ENCODE measurements at places on chromosomes 6 and 20.
A peak's percentile ranks its signal among the peaks of the same experiment; 100 is the strongest.

DNA sequence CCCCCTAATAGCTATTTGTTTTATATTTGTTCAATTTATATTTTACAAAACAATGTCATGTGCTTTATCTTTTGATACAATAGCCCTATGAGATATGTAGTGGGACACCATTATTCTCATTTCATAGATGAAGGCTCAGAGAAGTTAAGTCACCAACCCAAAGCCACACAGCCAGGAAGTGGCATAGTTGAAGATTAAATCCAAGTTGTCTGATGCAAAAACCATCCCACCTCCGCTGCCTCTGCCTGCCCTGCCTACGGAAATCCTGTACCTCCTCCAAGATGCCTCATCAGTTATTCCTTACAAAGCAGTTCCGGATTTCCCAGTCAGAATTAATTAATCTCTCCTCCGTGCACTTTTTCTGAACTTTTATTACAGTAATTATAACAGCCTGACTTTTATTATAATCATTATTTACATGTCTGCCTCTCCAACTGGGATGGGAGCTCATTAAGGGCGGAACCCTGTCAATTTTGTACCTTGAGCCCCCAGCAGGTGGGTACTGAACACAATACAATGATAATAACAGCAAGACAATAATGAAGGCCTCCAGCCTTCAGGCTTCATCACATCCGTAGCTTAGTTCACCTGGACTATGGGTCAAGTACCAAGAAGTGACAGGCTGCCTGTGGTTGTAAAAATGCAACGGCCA, 54.7 kb downstream of the LRFN2 start:
- no peak for DNase-seq

- no peak for DNase-seq
These were observed 103.3 kb upstream of the DST start for GRCh38 chr6:56745971-56746370.

- DNase-seq, result no peak
These were observed 120.1 kb downstream of the SNX5 start for GRCh38 chr20:17848249-17849048.

DNA sequence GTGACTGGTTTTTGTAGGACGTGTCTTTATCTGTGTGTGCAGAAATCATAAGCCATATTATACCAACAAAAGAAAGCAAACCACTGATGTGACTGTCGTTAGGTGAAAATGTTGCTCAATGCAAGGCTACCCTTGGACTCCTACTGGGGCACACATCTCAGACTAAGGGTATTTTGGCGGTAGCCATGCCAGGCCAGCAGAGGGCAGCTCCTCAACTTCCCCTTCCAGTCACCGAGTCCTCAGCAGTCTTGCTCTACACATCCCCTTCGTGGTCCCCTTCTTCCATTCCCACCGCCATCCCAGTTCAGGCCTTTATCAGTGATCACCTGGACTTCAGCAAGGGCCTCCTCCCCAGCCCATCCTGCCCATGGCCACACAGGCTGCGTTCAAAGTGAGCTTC, 113.7 kb upstream of the GGTLC1 start:
- no peak for DNase-seq

- DNase-seq, result no peak
These were observed 4.0 kb upstream of the FRMD1 start for GRCh38 chr6:168082860-168083513.

DNA sequence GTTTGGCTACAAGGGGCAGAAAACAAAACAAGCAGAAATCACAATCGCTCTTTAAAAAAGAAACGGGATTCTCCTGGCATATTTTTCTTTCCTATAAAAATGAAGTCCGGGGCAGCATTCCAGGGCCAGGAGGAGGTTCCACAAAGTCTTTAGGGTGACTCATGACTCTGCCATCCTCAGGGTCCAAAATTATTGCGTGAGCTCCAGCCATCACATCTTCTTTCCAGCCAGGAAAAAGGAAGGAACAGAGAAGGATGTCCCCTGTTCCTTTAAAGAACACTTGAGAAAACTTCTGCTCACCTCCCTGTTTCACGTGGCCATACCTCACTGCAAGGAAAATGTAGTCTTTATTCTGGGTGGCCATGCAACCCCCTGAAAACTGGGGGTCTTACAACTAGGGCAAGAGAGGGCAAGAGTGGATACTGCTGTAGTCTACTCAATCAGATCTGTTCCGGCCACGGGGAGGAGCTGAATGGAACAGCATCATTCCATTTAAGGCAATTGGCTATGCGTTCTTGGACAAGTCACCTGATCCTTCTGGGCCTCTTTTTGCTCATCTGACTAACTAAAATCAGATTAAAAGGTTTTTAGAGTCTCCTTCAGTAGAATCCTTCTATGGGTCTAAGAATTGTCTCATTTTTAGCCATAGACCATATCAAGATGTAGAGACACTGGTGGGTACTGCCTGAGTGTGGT, 49.4 kb downstream of the CTCFL start:
- no peak for DNase-seq

DNA sequence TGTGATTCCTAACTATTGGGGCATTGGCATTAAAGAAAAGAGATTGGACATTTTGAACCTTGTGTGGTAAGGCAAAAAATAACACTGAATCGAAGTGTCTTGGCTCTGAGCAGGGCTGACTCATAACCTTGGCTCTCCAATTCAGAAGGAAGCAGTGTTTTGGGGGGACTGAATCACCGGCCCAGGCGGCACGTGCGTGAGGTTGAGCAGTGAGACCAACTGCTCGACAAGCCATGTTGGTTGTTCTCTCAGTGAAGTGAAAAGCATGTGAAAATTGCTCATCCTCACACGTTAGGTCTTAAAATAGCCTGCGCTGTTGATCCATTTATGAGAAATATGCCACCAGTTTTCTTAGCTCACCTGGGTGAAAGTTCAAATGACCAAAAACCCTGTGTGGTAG, 137.8 kb upstream of the SPACA1 start:
- no peak for DNase-seq

DNA sequence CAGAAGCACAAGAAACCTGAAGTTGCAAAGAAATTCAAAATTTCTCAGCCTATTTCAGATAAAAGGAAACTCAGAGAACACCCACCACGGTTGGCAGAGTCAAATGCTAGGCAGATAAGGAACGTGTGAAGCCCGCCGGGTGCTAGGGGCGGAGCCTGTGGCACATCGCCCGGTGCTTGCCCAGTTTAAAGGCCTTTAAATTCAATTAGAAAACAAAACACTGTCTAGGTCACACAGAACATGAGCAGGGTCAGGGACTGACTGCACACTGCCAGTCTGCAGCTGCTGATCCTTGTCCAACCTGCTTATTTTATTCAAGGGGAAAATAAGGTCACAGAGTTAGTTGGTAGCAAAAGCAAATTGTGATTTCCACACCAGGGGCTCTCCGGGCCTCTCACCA, 75.8 kb downstream of the PSMG4 start:
- DNase-seq, result no peak

DNA sequence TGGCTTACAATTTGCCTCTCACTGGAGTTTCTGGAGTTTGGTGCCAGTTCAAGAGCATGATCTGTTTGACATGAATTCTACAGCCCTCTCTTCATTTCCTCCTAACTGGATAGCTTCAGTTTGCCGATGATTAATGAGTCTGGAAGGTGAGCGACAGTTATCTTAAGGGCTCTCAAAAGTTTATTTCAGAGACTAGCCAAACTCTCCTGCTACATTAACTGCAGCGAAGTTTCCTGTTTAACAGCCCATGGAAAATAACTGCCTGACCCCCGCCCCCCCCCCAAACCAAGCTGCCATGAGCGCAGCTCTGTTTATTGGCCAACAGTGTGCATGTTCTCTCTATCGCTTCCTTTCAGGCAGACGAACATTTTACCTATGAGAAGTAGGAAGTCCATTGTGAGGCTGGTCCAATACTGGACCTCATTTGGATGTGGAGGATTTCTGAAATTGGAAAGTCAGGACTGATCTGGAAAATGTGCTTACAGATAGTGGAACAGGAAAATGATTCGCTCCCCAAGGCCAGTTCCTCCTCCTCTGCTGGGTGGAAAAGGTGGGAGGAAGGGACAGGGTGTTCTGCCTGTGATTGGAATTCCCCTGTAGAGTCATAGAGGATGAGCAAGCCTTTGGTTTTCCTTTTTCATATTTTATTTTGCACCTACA, 522.2 kb upstream of the JAG1 start:
- no peak for DNase-seq

- DNase-seq, result no peak
These were observed 7.5 kb upstream of the SLA2 start for GRCh38 chr20:36653456-36653855.

- no peak for DNase-seq
These were observed 20.8 kb upstream of the TRAF3IP2 start for GRCh38 chr6:111626441-111626840.

- no peak for DNase-seq
These were observed 54.6 kb downstream of the DLL1 start for GRCh38 chr6:170236131-170236836.

- no peak for DNase-seq
These were observed 10.6 kb upstream of the WFDC8 start for GRCh38 chr20:45589725-45590124.

DNA sequence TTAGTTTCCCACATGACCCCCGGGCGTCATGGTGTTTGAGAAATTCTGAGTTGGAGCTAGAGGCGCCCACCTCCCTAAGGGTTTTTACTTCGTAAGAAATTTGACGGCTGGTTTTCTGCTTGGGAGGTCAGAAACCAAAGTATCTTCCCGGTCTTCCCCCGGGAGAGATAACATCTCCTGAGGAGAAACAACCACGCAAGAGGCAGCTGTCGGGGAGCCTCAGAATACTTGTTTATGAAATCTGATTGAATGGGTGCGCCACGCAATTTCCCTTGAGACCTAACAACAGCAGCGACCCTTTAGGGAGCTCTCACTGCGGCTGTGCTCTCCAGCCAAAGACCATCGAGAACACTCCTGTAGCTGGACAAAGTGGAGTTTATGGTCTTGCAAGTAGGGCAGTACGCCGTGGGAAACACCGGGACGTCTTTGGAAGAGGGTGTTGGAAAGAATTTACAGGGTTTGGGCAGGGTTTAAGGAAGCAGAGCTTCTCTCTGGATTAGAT, 608 bp upstream of the EIF2S2 start:
- no peak for DNase-seq

DNA sequence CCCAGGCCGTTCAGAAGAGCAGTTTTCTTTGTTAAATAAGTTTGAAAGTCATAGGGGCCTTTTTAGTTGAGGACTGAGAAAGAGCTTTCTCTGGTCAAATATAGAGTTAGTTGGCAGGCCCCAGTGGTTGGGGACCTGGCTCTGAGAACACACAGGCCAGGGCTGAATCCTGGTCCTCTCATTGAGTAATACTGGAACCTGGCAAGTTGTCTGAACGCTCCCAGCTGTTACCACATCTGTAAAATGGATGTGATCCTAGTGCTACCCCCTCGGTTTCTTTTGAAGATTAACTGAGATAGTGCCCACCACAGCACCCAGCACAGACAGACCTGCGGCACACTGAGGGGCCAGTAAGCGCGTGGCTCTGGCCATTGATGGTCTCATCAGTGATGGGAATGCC, 215.5 kb downstream of the ZDHHC14 start:
- DNase-seq, result no peak

DNA sequence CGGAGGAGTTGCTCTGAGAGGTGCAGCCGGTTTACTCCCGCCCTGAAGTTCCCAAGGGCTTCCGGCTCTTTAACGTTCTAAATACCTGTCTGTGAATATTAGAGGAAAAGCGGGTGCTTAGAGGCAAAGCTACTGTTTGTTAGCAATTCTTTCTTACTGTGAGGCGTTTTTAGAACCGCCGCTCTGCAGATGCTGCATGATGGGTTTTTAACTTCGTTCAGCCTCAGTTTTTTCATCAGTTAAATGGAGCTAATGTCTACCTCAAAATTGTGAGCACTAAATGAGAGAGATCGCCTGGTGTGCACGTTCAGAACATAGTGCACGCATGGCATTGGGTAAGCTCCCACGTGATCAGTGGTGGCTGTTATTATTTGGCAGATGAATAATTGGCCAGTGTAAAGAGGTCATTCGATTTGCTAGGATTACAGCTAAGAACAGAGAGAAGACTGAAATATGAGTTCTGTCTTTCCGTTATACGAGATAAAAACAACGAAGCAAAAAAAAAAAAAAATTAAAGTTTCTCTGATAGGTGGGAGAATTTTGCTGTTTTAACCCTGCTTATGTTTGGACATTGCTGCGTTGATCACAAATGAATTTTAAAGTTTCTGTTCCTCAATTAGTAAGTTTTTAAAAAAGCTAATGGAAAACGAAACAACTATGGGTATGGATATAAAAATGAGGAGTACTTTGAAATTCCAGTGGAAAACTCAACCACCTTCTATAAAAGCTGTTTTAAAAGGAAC, 660 bp upstream of the TFB1M start:
- DNase-seq, result peak; percentile 4

- no peak for DNase-seq
These were observed 128.1 kb downstream of the ADAT2 start for GRCh38 chr6:143322386-143322785.

DNA sequence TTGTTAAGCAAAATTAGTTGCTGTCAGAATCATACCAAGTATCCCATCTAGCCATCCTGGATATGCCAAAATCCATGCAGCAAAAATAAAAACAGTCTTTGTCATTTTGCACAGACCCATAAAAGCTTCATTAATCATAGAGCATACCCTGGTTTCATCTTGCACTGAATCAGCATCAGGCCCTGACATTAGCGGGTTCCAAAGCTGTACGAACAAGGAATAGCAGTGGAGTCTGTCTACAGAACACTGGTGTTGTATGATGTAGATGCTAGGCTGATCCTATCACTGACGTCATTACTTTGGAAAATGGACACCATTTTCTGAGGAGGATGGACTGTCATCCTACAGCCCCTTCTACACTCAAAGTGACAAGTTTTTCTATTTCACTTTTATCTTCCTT, 315.6 kb downstream of the ESR1 start:
- DNase-seq, result no peak

DNA sequence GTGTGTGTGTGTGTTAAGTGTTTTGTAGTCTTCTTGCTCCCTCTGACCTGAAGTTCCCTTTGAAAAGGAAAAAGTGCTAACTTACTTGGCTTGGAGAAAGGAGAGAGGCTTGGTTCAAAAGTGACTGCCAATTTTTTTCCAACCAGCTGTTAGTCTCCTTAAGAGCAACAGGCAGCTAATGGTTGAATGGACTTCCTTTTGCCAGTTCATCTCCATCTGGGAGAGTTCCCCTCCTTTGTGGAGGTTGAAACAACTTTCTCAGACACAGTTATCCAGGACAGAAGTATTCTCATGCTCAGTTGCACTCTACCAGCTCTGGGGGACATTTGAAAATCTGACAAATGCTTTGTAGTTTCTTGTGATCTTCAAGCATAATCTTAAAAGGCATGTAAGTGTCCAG, 4.5 kb downstream of the RIPOR2 start:
- no peak for DNase-seq

GRCh38 chr6:134467620-134468019, 149.7 kb upstream of the SGK1 start:
- no peak for DNase-seq

- no peak for DNase-seq
These were observed 44.7 kb downstream of the NFATC2 start for GRCh38 chr20:51497542-51498467.

GRCh38 chr6:1045239-1045638, 266.7 kb upstream of the FOXQ1 start:
- no peak for DNase-seq

GRCh38 chr6:150835620-150836019, 29.9 kb upstream of the MTHFD1L start:
- no peak for DNase-seq
